Glomerular endothelial cell (primary cell): ENCODE measurements at places on chromosomes 1 and 21. TPM values are rescaled to one million over a fixed set of nuclear protein-coding genes. Genes with fewer than 3 reads are reported as not detected.

Gene SLC25A44
- 15.3 and 16.8 TPM in 2 replicates for total RNA-seq

Gene LINGO4
- total RNA-seq, result not detected in 2 replicates

Gene CYP4Z1
- total RNA-seq, result not detected in 2 replicates

Gene SPAG17
- total RNA-seq, result 0.12 TPM in 1 of 2 replicates, not detected in the other

Gene TMEM51
- total RNA-seq, result 36.6 and 46.2 TPM in 2 replicates

Gene TMCC2
- total RNA-seq, result 3.7 and 5.3 TPM in 2 replicates

Gene WNT3A
- not detected in 2 replicates for total RNA-seq

Gene COL18A1
- total RNA-seq, result 1,199 and 1,391 TPM in 2 replicates

Gene SPOCD1
- 48.2 and 70.0 TPM in 2 replicates for total RNA-seq

Gene PRAMEF11
- total RNA-seq, result not detected in 2 replicates
